ENCODE measurements at places on chromosomes 3 and 15. TPM values are rescaled to one million over a fixed set of nuclear protein-coding genes. Genes with fewer than 3 reads are reported as not detected.

DNA sequence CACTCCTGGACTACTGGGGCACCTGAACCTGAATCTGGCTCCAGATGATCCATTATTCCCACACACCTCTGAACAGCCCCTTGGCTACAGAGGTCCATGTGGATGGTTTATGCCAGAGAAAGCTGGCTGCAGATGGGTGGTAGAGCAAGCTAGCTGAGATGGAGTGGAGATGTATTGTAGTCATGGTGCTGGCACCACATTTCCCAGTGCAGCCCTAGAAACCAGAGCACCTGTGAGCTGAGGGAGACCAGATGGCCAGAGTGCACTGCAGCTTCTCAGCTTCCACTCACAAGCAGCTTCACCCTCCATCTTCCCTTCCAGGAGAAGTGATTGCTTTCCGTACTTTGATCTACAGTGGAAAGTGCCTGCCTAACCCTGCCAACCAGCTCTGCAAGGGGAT lies 29.9 kb downstream of the RBP1 start:
- no peak for DNase-seq

DNA sequence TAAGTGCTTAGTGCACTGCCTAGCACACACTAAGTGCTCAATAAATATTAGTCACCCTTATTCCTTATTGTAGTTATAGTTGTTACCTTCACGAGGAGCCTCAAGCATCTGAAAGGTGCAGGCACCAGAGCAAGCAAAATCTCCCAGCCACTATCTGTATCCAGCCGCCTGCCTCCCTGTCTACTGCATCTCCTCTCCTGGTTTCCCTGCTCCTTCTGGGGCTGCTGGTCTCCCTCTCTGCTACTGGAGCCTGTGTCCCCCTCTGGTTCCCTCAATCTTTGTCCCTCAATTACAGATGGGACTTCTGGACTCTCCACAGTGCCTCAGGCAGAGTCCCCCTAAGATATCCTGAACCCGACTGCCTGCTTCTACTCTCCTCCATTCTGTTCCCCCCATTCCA lies 18.8 kb downstream of the MYL3 start:
- DNase-seq = no peak

CHRM5 gene
- not detected for total RNA-seq

GRCh38 chr15:92166751-92167405 lies 226.8 kb upstream of the ST8SIA2 start:
- DNase-seq = no peak

GRCh38 chr3:188432802-188433520 lies 279.0 kb downstream of the LPP start:
- DNase-seq = peak; percentile 86

- no peak for DNase-seq
Observed at GRCh38 chr15:93302080-93302765, 213.2 kb upstream of the RGMA start.

- DNase-seq = no peak
Observed at GRCh38 chr3:69504232-69504631, 118.3 kb upstream of the FRMD4B start.

- DNase-seq = no peak
Observed at GRCh38 chr3:182323898-182324297, 469.4 kb upstream of the ATP11B start.

- DNase-seq = no peak
Observed at GRCh38 chr3:170323331-170323730, 34.2 kb upstream of the SKIL start.

- DNase-seq = no peak
Observed at GRCh38 chr15:30072630-30073029, 10.1 kb upstream of the GOLGA8J start.

DNA sequence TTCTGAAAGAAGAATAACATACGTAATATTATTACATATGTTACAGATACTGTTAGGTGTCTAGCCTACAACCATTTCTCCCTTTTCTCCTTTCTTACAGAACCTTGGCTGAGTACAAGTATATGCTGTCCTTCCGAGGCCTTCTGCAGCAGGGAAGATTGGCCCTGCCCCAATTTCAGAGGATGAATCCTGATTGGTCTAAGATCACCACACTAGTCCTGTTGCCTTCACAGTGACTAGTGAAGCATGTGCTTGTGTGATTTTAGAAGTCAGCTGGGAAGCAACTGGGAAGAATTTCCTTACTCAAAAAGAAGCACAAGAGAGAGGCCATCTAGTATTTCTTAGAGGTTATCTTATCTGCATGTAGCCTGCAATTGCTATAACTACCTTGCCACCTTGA lies 30.6 kb upstream of the MECOM start:
- peak; percentile 40 for DNase-seq

DNA sequence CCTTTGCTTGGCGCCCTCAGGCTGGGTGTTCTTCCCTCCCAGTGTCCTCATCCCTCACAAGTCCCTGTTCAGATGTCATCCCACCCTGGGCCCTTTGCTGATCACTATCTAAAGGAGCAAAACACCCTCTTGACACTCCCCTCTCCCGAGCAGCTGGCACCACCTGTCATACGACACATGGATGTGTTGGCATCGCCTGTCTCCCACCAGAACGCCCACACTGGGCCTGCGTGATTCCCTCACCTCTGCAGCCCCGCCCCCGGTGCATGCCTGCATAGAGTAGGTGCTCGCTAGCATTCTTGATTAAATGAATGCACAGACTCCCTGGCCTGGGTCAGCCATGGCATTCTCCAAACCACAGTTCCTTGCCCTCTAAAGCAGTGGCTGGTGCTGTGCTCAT lies 75.8 kb downstream of the DNAJB8 start:
- DNase-seq = no peak

GOLGA6D gene
- 0.06 TPM for total RNA-seq

STRA6 gene
- 32.5 TPM for total RNA-seq

GRCh38 chr3:69772152-69772867 lies 33.0 kb downstream of the MITF start:
- no peak for DNase-seq

DCLK3 gene
- 0.15 TPM for total RNA-seq

HIGD2B gene
- total RNA-seq = not detected

DNA sequence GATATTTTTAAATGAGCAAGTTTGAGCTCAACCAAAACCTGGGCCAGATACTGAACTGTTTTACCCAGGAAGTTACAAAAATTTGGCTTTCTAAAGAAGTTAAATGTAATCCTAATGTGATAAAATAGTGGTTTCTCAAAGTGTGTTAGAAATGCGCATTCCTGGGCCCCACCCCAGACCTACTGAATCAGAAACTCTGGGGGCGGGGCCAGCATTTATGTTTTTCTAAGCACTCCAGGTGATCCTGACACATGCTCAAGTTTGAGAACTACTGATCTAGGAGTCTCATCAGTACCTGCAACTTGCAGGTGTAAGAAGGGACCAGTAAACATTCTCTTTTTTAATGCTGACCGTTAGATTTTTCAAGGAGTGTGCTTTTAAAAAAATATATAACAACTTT lies 190.6 kb downstream of the VPS13C start:
- DNase-seq = no peak

DNA sequence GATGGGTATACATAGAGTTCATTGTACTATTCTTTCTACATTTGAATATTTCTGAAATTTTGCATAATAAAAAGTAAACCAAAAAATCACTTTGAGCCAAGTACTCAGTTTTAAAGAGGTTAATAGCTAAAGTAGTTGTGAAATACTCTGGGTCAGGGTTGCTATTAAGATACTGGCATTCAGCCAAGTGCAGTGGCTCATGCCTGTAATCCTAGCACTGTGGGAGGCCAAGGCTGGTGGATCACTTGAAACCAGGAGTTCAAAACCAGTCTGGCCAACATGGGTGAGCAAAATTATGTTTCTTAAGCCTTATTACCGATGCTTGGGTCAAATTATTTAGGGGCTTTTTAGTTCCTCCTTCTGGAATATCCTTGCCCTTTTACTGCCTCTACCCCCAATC lies 122.0 kb upstream of the MELTF start:
- DNase-seq = peak; percentile 43

DNA sequence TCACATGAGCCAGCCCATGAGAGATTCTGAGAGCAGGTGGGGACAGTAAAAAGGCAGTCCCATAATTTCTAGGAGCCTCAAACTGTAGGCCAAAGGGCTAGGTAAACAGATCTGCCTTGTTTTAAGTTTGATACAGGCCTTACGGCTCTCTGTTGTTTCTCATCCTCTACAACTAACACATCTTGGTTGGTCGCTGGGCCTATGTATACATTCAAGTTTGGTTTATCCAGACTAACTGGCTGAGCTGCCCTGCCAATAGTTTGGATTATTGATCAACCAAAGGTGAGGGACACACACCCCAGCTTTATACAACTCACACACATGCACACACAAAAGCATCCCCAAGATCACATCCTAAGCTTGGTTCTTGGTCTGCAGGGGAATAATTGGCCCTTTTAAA lies 3.0 kb downstream of the SIAH2 start:
- DNase-seq = no peak

DNA sequence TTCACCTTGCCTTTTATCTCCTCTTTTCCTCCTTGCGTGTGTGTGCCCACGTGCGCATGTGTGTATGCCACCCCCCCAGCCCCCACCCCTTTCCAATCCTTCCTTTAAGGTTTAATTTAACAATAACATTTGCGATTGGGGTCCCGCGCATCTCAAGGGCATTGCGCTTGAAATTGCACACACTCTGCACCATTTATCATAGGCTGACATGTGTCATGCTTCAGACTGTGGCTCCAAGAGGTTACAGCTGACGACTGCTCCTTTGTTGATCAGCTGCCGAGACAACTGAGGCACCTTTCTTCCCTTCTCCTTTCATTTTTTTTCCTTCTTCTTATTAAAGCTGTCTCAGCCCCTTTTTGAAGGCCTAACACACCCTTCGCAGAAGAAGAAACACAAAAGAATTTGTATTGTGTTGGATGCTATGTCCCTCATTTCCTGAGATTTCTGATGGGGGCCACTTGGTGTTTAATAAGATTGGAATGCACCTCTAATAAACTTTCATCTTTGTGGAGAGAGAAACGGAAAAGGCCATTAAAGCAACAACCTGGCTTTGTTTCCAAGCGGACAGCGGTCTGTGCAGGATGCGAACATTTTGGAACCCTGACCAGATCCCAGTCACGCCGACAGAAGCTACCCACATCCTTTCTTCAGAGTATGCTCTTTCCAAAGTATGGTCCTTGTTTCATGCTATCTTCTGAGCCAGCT lies 470.1 kb downstream of the MCTP2 start:
- no peak for DNase-seq

CACNA1D gene
- 66.7 TPM for total RNA-seq

GRCh38 chr3:184439096-184439495 lies 59.2 kb downstream of the CHRD start:
- no peak for DNase-seq

GRCh38 chr3:39232859-39233258 lies 40.5 kb upstream of the XIRP1 start:
- DNase-seq = no peak

DNA sequence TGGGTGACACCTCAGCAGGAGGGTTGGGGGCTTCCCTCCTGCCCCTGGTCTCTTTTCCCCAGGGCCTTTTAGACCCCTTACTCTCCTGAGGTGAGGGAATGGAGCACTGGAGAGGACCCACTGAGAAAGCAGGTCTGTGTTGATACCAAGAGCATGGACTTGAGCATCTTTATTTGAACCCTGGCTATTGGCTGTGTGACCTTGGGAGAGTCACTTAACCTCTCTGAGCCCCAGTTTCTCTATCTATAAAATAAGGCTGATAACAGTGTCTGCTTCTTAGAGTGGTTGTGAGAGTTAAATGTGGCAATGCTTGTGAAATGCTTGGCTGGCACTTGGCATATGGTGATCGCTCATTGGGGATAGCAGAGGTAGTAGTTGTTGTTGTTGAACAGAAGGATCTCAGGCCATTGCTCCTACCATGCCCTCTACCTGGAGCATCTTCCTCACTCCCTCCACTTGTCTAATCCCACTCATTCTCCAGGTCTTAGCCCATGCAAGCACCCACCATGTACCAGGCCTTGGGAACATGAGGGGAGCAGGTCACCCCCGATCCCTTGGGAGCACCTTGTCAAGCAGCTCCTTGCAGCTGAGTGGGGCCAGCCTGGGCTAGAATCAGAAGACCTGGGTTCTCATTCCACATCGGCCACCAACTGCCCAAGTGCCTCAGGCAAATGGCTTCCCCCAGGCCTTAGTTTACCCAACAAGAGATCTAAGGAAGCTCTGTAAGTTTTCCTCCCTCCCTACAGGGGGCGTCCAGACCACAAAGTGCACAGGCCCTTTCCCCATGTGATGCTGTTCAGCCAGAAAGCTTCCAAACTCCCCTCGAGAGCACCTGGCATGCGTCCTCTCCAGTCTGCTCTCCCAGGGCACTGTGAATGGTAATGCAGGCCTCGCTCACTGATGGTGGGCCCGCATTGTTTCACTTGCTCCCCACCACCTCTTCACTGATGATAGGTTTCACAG lies 96.7 kb downstream of the LSM3 start:
- DNase-seq = peak; percentile 38

DNA sequence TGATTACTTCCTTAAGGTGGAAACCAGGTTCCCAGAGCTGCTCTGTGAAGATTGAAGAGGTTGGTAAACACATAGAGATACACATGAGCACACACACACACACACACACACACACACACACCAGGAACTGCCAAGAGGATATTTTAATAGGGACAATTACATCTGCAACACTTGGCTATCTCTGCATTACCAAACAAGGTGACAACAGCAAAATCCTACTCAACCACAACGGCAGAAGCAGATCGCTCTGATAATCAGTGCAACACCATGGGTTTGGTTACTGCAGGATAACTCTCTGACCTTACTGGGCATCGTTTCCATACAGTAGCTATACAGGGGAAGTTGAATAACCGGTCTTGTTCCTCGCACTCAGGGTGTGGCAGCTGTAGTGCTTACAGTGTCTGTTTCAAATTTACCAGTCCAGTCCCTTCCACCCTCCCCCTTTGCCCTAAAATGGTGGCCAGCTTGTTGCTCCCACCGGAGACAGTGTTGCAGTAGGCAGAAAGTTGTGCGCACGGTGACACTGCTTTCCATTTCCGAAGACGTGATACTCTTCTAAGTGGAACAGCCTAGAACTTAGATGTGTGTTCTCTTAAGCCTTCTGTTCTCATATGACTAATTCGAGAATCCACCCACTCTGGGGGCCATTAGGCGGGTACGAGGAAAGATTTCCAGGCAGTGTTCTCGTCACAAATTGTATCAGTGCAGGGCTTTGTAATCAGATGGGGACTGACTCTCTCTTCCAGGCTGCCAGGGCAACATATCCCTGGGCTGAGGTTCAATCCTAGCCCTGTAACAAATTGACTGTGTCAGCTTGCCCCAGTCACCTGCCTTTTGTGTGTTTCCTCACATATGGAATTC lies 176.2 kb downstream of the P3H2 start:
- no peak for DNase-seq

- no peak for DNase-seq
Observed at GRCh38 chr3:37686220-37686619, 175.5 kb upstream of the CTDSPL start.

DNA sequence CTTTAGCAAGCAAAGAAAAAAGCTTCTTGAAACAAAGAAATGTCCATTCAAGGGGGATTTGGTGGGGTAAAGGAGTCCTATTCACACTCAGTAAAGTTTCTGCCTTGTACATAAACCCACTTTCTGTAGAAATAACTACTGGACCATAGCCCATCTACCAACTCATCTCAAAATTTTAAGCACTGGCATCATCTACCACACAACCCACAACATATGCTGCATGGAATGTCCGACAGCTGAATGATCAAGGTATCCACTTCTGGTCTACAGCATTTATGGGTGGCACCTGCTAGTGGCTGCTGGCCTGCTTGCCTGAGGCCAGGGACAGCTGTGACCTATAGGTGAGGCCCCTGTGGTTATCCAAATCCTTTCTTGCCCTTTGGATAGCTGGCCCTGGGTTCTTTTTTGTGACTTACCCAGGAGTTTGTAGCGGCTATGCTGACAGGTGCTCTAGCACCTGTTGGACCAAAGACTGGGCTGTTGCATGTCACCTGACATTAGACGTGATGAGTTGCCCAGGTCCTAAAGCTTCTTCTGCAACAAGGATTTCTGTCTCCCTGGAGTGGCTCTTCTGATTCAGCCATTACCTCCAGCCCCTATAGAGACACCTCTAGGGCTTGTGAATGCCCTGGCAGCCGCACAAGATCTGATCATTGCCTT lies 19.2 kb upstream of the MEF2A start:
- no peak for DNase-seq
